D721Med (cell line): ENCODE measurements at places on chromosomes 12 and 14.

GRCh38 chr12:124667506-124668326 lies 100.3 kb upstream of the NCOR2 start:
- DNase-seq: no peak

DNA sequence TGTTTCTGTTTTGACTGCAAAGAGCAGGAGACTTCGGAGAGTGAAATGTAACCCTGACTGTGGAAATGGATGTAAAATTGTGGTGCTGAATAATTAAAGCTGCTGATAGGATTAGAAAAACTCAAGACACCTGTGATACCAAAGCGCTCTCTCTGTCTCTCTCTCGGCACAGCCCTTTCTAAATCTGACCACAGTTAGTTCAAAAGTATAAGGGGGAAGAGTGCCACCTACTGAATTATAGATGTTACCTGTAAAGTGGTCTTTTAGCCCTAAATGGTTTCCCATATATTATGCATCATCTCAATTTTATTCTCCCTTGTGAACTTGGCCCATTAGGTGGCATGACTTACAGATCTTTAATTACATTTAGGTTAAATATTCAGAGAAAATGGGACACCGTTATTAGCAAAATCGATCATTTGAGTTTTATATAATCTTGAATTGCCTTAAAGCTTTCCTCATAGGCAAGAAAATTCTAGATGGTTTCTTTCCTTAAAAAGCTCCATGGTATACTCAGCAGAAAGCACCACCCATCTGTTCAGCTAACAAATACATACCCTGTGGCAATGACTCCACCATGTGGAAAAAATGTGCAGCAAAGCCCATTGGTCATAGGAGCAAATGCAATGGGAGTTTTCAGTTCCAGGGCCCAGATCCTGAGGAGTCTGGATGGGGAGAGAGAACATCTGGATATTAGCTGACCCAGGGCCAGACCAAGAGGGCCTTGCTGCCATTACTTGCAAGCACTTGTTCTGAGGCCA lies 18.1 kb downstream of the RFC5 start:
- DNase-seq: no peak

DNA sequence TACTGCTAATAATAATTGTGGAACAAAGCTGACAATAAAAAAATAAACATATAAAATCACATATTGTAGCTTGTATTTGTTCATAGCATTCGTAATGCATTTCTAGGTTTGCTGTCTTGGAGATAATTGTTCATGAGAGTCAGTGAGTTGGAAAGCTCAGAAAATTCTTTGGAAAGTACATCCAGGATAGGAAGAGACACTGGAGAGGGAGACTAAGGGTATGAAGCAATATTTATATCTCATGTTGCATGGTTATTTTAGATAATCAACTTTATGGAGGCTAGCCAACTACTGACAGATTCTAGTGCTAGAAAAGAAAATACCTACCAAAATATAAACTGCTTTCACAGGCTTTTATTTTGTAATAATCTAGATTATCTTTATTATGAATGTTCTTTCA lies 1095.2 kb downstream of the FSCB start:
- DNase-seq: no peak

DNA sequence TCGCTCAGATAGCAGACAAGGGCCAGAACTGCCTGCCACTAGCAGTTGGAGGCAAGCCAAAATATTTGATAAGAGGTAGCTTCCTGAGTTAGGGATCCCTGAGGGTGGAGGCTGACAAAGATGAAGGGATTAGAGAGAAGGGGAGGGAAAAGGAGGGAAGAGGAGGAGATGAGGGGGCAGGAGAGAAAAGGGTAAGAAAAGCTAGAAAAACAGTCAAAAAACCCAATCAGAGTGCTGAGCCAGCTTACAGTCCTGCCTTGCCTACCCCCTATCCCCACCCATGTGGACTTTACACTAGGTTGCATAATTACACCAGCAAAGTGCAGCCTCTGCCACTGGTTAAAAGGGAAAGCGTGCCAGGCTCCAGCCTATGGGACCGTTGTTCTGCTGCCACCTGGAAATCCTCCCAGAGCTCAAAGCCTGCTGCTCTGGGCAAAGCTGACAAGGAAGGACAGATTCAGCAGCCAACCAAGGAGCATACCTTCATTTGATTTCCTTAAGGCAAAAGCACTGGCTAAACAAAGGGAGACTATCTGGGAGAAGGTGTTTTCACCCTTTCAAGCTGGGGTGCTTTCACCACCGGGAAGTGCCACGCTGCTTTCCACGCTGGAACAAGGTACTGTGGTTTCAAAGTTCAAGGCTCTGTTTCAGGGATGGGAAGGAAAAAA lies 3.8 kb upstream of the NUMB start:
- DNase-seq: no peak

- no peak for DNase-seq
These were observed 60.1 kb downstream of the TAOK3 start for GRCh38 chr12:118312578-118312977.

- no peak for DNase-seq
These were observed 132.5 kb downstream of the ZNF664 start for GRCh38 chr12:124105546-124105945.

GRCh38 chr14:51071857-51072256 lies 23.0 kb downstream of the TRIM9 start:
- no peak for DNase-seq
